Stimulated activated CD4-positive, alpha-beta T cell treated with anti-CD3 and anti-CD28 coated beads, Interleukin-1b, Interleukin-23, amount 100 ng/mL, for 1 hour (primary cell): ENCODE measurements at places on chromosomes 2 and 18.

DNA sequence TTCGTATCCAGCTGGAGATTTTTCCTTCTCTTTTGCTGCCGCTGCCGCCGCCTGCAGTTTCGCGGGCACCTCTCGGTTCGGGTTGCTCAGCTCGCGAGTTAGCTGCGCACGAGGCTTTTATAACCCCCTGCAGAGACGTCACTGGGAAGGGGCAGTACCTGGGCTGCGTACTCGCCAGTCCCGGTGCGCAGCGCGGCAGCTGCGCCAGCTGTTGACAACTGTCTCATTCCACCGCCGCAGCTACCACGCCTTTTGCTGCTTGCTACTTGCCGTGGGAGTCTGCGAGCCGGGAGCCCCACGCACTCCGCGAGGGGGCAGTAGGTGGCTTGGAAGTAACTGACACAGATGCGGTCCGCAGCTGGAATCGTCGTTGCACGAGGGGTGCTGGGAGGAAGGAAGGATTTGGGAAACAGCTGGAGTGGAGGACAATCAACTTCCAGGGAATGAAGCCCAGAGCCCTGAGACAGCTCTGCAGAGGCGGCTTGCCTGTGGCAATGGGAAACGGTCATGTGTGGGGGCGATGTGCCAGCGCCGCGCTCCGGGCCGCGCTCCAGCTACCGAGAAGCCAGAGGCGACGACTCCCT lies at the start of gene TACR1:
Gene TACR1 (minus strand): TSS at position 93 of the 584 bp plus-strand sequence. CDS start 586 bp downstream, outside the sequence.
- DNase-seq = no peak

DNA sequence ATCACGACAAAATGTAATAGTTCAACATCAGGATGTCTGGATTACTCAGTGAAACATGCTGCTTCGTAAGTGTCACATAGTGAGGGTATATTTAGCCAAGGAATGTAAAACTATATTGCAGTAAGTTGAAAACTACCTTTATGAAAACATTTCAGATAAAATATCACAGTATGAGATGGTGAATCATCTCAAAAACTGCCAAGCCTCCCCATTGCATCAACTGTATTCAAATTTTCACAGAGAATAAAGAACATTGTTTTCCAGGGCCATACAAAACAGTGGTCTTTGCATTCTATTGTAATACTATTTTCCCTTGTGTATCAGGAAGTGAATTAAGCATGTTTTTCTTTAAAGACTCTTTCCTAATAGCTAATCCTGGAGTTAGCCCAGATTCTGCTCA lies 47.6 kb upstream of the MSTN start:
- DNase-seq = no peak

- no peak for DNase-seq
Observed at GRCh38 chr2:210000464-210001324, 1.7 kb upstream of the RPE start.

GRCh38 chr2:84271977-84272376 lies 187.1 kb downstream of the SUCLG1 start:
- DNase-seq = no peak

DNA sequence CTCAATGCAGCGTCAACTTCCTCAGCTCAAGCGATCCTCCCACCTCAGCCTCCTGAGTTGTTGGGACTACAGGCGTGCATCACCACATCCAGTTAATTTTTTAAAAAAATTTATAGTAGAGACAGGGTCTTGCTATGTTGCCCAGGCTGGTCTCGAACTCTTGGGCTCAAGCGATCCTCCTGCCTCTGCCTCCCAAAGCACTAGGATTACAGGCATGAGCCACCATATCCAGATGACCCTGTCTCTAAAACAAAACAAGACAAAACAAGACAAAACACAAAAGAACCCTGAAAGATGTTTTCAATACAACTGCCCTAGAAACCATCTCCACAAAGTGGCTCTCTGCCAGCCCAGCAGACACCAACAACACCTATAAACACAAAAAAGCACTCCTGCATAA lies 31.4 kb downstream of the ANKRD29 start:
- no peak for DNase-seq

DNA sequence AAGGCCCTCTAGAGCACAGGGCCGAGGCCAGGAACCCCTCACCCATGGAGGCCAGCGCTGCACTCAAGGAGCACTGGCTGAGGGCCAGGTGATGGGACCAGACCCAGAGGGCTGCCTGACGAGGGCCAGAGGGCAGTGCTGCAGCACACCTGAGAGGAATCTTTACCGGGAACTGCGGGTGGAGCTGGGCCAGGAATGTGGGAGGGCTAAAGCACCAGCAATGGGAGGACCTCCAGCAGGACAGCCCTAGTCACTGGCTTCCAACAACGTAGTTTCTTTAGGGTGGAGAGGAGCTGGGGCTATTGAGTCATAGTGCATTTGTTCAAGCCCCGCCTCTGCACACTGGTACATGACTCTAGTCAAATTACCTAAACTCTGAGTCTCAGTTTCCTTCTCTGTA lies 143.4 kb downstream of the TMEM17 start:
- DNase-seq = no peak

- no peak for DNase-seq
Observed at GRCh38 chr18:24876266-24876665, 415.8 kb downstream of the HRH4 start.

DNA sequence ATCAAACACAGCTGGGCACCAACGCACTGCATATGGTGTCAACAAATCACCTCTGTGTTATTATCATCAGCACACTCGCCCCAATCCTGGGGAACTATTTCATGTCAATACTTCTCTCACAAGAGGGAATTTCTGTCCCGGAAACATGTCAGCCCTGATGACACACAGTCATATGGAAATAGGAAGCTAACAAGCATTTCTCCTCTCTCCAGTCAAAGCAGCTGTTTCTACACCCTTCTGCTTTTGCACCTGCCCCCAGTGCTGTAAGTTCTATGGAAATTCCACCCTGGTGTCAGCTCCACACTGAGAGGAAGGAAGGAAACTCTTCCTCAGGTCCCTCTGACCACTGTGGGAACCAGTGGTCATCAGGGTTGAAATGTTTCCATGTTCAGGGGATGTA lies 447.6 kb upstream of the ID2 start:
- DNase-seq = no peak

DNA sequence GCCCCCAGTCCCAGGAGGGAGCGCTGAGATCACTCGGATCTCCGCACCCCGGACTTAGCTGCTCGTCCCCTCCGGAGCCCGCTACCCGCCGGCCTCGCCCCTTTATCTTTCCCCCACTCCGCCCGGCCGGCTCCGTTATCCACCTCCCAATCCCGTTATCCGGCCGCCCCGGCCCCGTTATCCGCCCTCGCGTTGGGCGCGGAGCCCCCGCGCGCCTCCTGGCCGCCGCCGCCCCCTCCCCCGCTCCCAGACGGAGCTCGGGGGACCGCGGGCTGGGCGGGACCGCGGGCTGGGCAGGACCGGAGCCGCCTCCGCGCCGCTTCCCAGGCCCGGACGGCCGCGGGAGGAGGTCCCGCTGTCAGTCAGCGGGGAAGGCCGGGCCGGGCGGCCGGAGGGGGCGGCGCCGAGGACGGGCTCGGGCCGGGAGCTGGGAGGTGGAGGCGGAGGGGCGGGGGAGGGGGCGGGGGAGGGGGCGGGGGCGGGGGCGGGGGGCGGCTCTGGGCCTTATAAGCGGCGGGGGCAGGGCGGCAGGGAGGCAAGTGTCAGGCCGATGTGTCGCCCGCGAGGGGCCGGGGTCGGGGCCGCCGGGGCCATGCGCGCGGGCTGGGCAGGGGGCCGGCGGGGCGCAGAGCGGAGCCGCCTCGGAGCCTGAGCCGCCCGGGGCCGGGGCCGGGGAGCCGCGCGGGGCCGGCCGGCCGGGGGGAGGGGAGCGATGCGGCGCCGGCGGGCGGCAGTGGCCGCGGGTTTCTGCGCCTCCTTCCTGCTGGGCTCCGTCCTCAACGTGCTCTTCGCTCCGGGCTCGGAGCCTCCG lies at the start of gene PKDCC:
Gene PKDCC (plus strand): TSS at position 534 of the 811 bp plus-strand sequence. CDS start 179 bp downstream, at position 713.
- DNase-seq = no peak

DNA sequence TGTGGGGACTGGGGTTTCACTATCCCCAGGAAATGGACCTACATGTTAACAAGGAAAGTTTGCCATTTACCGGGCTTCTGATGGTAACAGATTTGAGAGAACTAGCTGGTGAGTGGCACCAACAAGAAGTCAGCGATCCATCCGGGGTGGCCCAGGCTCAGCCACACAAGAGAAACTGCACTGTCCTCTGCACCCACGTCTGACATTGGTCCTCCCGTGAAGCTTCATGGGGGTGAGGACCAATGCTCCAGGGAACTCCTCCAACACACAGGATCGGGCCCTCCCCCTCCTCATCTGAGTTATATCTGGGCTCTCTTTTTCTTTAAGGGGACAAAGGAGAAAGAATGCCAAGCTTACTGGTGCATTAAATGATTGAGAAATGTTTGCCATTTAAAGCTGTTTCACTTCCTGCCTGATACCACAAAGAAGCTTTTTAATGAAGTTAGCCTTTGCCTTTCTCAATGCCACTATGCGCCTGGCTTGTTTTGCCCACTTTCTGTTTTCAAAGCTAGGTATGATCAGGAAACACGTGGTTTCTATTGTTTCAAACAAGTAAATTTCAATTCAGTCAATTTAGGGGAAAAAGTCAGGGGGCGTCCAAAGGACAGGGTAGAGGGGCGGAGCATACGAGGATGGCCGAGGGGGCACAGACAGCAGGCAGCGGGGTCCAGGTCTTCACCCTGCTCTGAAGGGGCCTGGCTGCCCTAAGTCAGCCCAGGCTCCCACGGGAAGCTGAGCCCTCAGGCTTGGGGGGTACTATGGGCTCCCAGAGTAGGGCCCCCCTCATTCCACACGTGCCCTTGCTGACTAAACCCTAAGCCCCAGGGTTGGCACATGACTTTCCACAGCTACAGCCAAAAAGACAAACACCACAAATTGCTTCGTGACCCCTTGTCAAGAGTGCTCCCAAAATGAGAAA lies 204.0 kb upstream of the ID2 start:
- no peak for DNase-seq

GRCh38 chr18:58247363-58247834 lies 203.4 kb downstream of the NEDD4L start:
- DNase-seq = no peak

DNA sequence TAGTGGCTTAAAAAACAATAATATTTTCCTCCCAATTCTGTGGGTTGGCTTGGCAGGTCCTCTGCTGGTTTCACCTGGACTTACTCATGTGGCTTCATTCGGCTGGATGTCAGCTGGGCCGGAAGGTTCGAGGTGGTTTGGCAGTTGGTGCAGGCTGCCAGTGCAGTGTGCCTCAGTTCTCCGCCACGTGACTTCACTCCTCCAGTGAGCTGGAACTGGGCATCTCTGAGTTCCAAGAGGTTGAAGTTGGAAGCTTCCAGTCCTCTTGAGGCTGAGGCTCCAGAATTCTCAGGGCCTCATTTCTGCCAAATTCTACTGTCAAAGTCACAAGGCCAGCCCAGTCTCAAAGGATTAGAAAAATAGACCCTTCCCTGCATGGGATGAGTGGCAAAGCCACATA lies 83.4 kb upstream of the B3GNT7 start:
- DNase-seq = no peak

GRCh38 chr18:35050705-35051195 lies 9.5 kb downstream of the MAPRE2 start:
- no peak for DNase-seq

DNA sequence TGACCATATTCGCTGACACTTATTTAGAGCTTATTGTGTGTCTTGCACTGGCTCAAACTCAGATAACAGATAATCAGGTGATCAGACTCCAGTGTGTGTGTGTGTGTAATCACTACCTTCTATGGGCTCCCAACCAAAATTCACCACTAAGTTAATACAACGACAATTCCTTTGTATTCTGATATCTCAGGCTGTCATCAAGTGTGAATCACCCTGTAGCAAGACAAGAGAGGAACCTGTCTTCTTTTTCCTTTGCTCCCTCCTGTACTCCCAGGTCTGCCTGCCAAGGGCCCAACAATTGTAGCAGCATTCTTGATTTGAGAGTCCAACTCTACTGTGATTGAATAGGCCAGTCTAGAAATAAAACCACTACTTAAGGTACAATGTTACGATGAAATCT lies 25.8 kb downstream of the ITGB6 start:
- DNase-seq = no peak

DNA sequence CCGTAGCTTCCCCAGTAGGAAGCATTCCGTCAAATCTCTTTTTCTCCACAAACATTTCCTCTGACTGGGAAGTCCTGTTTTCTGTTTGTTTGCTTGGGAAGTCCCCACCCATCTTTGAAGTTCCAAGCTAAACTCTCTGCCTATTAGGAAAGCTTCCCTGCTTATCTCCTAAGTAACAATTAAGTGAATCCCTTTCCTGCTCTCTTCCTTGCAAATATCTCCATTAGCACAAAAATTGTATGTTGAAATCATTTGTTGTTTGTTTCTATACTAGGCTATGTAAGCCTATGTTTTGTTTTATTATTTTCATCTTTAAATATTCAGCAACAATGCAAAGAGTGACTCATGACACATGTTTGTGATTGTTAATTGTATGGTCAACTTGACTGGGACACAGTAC lies 812.6 kb upstream of the LRATD1 start:
- no peak for DNase-seq

DNA sequence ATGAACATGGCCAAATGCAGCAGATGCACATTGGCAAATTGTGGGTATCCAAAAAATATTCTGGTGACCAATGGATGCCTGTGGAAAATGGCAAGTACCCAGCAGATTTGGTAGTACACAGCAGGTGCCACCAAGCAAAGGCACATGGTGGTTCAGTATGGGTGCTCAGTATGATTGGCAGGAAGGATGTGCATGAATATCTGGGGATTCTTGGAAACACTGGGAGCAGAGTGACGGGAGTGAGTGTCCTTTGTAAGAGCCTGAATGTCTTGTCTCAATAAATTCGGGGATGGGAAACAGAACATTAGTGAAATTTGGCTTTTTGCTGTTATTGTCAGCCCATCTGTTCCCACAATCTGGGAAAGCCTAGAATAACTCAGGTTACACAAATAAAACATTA lies 36.8 kb upstream of the ACADL start:
- no peak for DNase-seq

DNA sequence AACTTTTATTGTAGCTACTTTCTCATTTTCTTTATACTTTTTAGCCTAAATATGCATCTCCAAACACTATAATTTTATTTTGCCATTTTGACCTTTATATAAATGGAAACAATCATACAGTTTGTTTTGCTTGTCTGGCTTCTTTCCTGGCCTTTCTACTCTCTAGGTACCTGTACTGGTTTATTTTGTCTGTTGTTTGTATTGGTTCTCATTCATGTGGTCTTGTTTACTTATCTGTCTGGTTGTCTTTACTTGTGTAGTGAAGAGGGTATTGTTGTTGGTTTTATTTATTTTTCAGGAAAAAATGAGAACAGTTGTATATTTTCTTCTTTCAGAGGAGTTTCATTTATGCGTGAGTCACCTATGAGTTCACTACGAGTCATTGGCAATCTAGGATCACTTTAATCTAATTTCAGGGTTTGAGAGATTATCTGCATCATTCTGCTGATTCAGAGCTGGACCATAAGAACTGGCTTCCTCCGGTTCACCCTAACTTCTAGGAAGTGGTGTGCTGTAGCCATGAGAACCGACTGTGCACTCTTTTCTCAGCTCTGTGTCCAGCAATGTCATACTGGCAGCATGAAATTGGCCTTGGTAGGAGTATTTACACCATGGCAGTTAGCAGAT lies 33.1 kb upstream of the HDAC4 start:
- no peak for DNase-seq

DNA sequence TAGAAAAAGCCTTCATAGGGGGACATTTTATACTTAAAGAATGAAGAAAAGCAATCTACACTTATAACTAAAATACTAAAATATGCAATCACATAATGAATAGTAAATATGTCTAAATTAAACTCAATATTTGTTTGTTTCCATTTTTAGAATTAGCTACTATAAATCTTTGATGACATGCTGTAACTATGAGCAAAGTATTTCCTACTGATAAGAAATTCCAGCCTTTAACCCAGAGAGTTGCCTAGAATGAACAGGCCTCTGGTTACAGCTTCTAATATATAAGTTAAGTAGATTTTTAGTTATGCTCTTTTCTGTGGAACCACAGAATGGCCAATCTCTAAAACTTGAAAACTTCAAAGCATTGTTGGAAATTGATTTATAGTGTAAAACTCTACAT lies 1465.6 kb upstream of the ZEB2 start:
- DNase-seq = no peak
